Suprapubic skin (tissue), 4 donors: ENCODE measurements at places on chromosomes 13 and 19. TPM values are rescaled to one million over a fixed set of nuclear protein-coding genes. Genes with fewer than 3 reads are reported as not detected.

- peak overlapping the region; percentile 7 for H3K27ac ChIP-seq
- H3K4me1 ChIP-seq, result peaks cover 55% of the 10 kb centered on the region
- no peaks in the 10 kb centered on the region for H3K27me3 ChIP-seq
- DNase-seq, result no peak
- H3K4me3 ChIP-seq, result no peak overlapping the region
These were observed 27.6 kb downstream of the ELL start for GRCh38 chr19:18494267-18494607.

DNA sequence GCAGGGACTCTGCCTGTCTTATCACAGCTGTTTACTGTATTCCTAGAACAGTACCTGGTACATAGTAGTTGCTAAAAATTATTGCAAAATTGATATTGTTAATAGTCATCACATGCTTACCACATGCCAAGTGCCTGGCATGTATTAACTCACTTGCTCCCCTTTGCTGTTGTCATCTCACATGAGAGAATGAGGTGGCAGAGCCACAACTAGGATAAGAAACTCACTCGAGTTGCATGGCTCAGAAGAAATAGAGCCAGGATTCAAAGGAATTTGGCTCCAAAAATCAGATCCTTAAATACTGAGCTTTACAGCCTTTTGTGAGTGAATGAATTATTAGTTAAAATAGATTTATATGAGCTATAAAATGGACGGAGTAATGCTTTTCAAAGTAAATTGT lies 42.6 kb downstream of the B3GLCT start:
- no peaks in the 10 kb centered on the region for H3K4me1 ChIP-seq
- no peak for DNase-seq
- no peak overlapping the region for H3K27ac ChIP-seq
- H3K36me3 ChIP-seq, result no peaks in the 10 kb centered on the region
- no peaks in the 10 kb centered on the region for H3K27me3 ChIP-seq

- H3K36me3 ChIP-seq, result no peaks in the 10 kb centered on the region
- peak overlapping the region; percentile 77 for H3K27ac ChIP-seq
- peak; percentile 89 for DNase-seq
- H3K4me1 ChIP-seq, result peaks cover 82% of the 10 kb centered on the region
These were observed 36.0 kb downstream of the MBNL2 start for GRCh38 chr13:97257800-97258799.

- no peaks in the 10 kb centered on the region for H3K36me3 ChIP-seq
- H3K27me3 ChIP-seq, result no peaks in the 10 kb centered on the region
- DNase-seq, result no peak
These were observed 691.1 kb upstream of the SLC10A2 start for GRCh38 chr13:103757361-103757760.

DNA sequence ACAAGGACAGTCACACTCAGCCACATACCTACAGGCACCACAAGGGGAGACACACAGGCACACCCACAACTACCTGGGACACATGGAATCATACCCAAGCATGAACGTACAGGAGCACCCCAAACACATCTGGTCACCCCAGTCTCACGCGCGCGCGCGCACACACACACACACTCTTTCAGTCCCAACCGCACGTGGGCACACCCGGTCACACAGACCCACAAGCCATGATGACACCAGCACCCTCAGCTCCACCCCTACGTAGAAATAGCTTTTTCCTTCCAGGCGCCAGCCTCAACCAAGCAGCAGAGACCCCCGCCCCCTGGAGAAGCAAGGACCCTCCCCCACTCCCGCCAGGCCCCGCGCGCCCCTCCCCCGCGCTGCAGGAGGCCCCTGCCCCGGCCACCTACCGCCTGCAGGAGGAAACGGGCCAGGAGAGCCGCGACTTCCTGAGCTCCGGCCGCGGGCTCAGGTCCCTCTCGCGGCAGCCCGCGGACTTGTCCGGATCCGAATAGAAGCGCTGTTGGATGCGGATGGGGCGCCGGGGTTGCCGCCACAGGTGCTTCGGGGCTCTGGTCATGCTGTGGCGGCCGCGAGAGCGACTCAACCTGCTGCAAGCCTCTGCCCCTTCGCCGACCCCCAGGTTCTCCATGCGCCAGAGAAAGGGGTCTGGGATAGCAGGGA lies 6.4 kb upstream of the PDE4C start:
- H3K4me1 ChIP-seq, result peaks cover 8% of the 10 kb centered on the region
- H3K27ac ChIP-seq, result no peak overlapping the region
- H3K36me3 ChIP-seq, result no peaks in the 10 kb centered on the region
- H3K27me3 ChIP-seq, result peaks cover 76% of the 10 kb centered on the region
- no peak for DNase-seq
- H3K4me3 ChIP-seq, result no peak overlapping the region

The ZNF763 gene
- 5.3 TPM for total RNA-seq

DNA sequence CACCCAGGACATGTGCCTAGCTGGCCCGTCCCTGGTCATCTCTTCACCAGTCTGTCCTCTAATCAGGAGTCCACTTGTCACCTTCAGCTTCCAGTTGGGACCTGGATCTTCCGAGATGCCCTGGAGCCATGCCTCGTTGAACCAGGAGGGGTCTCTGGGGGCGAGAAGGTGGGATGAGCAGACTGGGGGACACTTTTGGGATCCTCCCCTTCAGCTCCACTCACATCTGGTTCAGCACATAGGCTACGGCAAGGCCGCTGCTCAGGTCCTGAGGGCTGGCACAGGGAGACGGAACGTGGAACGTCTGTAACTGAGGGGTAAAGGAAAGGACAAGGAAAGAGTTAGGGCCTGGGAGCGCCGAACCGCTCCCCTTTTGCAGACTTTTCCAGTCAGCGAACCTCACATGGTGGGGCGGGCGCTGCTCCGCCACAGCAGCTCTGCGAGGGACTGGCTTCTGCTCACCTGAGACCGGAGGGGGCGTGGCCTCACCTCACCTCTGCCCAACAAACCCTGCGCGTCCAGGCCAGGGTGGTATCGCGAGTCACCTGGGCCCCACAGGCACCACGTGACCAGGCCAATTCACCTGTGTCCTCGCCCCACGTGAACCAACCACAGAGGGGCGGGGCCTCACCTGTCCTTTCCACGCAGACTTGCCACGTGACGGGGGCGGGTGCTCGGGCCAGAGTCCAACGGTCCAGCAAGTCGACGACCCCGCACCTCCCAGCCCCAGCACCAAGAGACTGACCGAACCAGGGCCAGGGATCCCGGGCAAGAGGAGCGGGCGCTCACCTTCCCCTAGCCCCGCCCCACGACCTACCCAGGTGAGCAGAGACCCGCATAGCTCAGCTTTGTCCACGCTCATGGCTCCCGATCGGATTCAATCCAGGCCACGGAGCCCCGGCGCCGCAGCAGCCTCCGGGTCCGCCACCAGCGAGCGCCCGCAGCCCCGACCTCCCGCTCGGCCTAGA lies at the start of gene HOOK2:
Gene HOOK2 (minus strand): TSS at position 965 of the 968 bp plus-strand sequence. CDS start 103 bp downstream, at position 862.
- peak within 1 kb of the TSS; percentile 70 for H3K4me3 ChIP-seq
- no peaks in the 10 kb centered on the region for H3K27me3 ChIP-seq
- H3K27ac ChIP-seq, result peak within 1 kb of the TSS; percentile 92
- peaks cover 49% of the 10 kb centered on the region for H3K4me1 ChIP-seq
- H3K36me3 ChIP-seq, result peaks cover 15% of the 10 kb centered on the region

GRCh38 chr13:59566561-59566960 lies 597.2 kb downstream of the DIAPH3 start:
- no peak overlapping the region for H3K27ac ChIP-seq
- H3K36me3 ChIP-seq, result no peaks in the 10 kb centered on the region
- no peak overlapping the region for H3K4me3 ChIP-seq
- H3K4me1 ChIP-seq, result no peaks in the 10 kb centered on the region
- no peak for DNase-seq

The C19orf33 gene
- 182 TPM for total RNA-seq

The CBY2 gene
- not detected for total RNA-seq
